ENCODE measurements at places on chromosomes 4 and X.

DNA sequence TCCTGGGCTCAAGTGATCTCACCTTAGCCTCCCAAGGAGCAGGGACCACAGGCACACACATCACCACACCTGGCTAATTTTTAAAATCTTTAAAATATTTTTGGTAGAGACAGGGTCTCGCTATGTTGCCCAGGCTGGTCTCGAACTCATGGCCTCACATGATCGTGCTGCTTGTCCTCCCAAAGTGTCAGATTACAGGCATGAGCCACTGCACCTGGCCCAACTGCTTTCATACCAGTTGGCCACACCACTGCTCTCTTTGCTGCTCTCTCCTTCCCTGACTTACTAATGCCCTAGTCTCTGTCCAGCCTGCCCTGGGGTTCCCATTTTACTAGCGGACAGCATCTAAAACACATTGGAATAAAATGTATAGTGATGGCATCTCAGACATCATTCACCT lies 67.1 kb downstream of the CLDN22 start:
- DNase-seq = no peak

DNA sequence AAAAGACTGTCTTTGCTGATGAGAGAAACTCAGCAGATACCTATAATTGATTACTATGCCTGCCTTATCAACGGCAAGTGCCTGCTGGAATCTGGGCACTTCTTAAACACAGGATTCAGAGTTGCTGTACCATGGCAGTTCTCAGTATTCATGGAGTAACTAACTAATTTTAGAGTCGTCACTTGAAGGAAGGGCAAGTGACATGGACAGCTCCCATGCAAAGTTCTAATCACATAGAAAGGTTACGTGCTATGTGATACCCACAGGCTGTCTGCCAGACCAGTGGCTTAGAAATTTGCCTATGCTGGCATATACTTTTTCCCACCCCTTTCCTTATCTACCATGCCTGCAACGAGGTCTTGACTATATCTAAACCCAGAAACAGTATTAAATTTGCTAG lies 931.1 kb upstream of the TENM3 start:
- DNase-seq = no peak

- no peak for DNase-seq
These were observed 175.4 kb downstream of the NPFFR2 start for GRCh38 chr4:72207196-72207595.

- no peak for DNase-seq
These were observed 67.7 kb upstream of the FAM9A start for GRCh38 chrX:8868906-8869305.

- DNase-seq = no peak
These were observed 83.1 kb downstream of the SORBS2 start for GRCh38 chr4:185728893-185729292.
